ENCODE measurements at places on chromosomes 13 and 19.

DNA sequence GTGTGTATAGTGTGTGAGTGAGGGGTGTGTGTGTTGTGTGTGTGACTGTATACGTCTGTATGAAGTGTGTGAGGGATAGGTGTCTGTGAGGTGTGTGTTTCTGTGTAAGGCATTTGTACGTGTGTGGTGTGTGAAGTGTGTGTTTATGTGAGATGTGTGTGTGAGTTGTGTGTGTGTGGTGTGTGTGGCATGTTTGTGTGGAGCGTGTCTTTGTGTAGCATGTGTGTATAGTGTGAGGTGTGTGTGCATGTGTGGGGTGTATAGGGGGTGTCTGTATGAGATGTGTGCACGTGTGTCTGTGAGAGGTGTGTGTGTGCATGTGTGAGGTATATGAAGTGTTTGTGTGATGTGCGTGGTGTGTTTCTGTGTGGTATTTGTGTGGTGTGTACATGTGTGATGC, 13.2 kb upstream of the TNFRSF19 start:
- DNase-seq: no peak

DNA sequence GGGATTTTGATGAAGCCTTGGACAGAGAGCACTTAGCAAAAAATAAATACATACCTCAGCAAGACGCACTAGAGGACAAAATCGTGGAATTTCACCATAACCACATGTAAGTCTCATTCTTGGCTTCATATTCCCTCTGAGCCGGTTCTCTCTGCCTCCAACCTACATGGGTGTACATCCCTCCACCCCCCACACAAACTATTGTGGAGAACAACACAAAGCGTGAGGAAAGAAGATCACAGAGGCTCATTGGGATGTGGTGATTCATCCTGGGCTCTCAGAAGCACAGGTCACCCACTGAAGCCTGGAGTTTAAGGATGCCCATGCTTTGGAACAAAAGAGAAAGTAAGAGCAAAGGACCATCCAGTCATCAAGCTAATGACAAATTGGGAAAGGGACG, 192.2 kb downstream of the STK24 start:
- DNase-seq: no peak

DNA sequence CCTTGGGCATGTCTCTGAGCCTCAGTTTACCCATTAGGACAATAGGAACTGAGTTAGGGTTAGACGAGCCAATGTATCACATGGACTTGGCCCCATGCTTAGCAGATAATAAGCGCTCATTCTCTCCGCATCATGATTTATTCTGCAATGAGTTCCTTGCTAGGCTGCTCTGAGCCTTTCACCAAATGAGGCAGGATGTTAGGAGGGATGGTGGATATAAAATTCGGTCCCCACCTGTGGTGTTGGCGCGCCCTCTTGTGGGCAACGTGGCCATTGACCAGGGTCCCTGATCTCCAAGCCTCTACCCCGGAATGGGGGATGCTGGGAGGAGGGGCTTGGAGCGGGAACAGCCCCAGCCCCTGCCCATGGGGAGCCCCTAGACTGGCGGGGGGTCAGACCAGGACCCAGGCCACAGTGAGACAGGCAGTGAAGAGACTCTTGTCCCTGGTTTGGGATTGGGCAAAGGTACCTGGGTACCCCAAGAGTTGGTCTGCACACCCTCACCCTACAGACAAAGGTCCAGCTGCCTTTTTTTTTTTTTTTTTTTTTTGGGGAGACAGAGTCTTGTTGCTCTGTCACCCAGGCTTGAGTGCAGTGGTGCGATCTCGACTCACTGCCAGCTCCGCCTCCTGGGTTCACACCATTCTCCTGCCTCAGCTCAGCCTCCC, 43.9 kb downstream of the CERS4 start:
- DNase-seq: peak; percentile 73

- no peak for DNase-seq
Observed at GRCh38 chr19:3054265-3054971, 7.9 kb downstream of the TLE5 start.

GRCh38 chr19:16258440-16258903, 60.8 kb downstream of the AP1M1 start:
- peak; percentile 54 for DNase-seq

All from globus pallidus (tissue), 1 donor.